Fibroblast of villous mesenchyme (primary cell): ENCODE measurements at places on chromosomes 1 and 21. TPM values are rescaled to one million over a fixed set of nuclear protein-coding genes. Genes with fewer than 3 reads are reported as not detected.

The IRF6 gene
- under 0.01 and 0.32 TPM in 2 replicates for total RNA-seq

The ADARB1 gene
- 14.5 and 16.4 TPM in 2 replicates for total RNA-seq

DNA sequence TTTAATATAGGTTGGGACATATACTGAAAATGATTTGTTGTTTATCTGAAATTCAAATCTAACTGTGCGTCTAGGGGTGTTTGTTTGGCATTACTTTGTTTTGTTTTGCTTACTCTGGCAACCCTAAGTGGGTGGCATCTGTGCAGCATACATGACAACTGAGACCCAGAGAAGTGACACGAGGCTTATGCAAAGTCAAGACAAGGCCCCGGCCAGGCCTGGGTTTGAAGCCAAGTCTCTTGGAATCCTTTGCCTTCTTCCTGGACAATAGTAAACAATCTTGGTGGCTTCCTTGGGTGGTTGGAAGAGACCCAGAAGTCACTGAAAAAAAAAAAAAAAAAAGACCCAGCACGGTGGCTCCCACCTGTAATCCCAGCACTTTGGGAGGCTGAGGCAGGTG, 197.6 kb upstream of the TMEM51 start:
- no peak for DNase-seq

- DNase-seq: no peak
Measured at GRCh38 chr1:219773775-219774174, 154.6 kb downstream of the SLC30A10 start.

The CHTOP gene
- 41.9 and 47.9 TPM in 2 replicates for total RNA-seq

GRCh38 chr21:44454747-44455523, at the start of gene LRRC3:
TSS of gene LRRC3 (plus strand) at chr21:44455510. CDS start at chr21:44456645, 1,135 bp downstream.
- DNase-seq: peak; percentile 79

- DNase-seq: peak; percentile 86
Measured at GRCh38 chr1:59105548-59106507, 191.1 kb upstream of the FGGY start.

The LRRN2 gene
- under 0.01 TPM in 1 of 2 replicates, not detected in the other for total RNA-seq

DNA sequence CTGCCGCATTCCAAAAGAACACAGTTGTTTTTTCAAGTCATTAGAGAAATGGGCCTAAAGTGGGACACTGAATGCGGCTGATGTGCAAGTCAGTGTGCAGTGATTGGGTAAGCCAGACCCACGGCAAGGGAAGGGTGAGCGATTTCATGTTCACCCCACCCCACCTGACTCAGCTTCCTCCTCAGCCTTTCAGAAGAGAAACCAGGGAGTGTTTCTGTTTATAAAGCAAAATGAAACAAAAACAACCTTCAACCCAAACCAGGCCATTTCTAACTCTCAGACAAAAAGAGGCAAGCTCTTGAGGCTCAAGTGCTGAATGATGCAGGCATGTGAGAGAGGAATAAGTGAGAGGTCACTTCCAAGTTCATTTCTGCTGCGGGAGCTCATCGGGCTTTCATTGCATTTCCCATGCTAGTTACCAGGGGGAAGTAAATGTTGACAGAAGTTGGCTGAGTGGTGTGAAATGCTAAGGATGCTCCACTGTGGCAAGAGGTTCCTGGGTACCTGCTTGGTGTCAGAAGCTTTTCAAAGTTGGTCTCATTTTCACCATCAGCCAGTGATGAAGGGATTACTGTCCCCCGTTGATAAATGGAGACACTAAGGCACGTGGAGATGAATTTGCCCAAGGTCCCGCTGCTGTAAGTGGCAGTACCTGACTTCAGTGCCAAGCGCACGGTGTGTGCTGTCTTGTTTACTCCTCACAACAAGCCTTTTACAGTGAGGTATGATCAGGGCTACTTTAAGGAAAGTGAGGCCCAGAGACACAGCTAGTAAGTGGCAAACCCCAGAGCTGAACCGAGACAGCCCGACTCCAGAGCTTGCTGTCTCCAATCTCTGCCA, 29.1 kb downstream of the STPG1 start:
- peak; percentile 82 for DNase-seq
